ENCODE measurements at places on chromosomes 13 and 19.

GRCh38 chr13:74870865-74871264 is 611.1 kb downstream of the TBC1D4 start:
- DNase-seq, result no peak

DNA sequence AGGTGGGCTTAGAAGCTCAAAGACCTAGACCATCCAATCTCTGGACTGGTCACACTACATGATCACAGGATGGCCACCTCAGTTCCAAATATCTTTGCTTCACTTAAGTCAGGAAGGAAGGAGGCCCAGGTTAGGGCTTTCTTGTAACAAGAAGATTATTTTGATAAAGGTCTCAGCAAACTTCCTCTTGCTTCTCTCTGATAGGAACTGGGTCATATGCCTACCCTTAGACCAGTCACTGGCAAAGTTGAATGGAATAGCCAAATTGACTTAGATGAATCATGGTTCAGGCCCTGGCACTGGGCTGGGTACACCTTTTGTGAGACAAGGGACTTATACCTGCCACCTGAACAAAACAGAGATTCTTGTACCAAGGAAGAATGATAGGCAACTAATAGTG is 11.0 kb downstream of the FRY start:
- DNase-seq, result no peak

DNA sequence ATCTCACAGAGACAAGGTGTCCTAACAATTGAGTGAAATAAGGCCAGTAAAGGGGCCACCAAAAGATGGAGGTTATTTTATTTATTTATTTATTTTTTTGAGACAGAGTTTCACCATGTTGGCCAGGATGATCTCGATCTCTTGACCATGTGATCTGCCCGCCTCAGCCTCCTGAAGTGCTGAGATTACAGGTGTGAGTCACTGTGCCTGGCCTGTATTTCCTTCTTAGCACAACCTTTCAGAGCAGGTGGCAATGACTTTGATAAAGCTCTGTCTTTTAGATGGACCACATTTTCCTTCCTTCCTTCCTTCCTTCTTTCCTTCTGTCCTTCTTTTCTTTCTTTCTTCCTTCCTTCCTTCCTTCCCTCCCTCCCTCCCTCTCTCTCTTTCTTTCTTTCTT is 11.0 kb upstream of the DOCK6 start:
- DNase-seq, result no peak

DNA sequence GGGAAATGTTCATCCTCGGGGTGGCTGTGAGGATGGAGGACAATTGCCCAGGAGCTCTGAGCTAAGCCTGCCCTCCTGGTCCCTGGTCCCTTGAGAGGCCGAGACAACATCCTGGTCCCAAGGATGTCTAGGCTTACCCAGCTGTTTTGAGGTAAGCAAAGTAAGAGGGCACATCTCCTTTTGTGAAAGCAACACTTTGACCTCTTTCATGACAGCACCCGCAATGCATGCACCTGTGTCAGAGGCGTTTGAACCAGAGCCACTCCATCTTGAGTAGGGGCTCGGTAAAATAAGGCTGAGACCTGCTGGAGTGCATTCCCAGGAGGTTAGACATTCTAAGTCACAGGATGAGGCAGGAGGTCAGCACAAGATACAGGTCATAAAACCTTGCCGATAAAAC is 43.1 kb upstream of the ANKRD10 start:
- no peak for DNase-seq

GRCh38 chr19:38781058-38781457 is 7.7 kb upstream of the LGALS7 start:
- no peak for DNase-seq

DNA sequence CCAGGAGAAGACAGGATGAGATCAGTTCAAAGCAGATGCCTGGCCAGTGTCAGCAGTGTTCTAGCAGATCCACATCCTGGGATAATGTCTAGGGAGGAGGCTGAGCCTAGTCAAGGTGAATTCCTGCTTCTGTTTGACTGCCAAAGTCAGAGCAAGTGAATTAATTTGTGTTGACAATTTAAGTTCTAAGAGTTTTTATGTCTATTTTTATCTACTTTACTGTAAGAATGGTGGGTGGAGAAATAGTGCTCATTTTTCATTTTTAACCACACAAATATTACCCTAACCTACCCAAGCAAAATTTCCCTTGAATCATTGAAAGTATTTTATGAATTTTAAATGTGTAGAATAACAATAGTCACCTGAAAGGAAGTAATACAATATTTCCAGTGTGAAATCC is 207.6 kb upstream of the SLC10A2 start:
- DNase-seq, result no peak

DNA sequence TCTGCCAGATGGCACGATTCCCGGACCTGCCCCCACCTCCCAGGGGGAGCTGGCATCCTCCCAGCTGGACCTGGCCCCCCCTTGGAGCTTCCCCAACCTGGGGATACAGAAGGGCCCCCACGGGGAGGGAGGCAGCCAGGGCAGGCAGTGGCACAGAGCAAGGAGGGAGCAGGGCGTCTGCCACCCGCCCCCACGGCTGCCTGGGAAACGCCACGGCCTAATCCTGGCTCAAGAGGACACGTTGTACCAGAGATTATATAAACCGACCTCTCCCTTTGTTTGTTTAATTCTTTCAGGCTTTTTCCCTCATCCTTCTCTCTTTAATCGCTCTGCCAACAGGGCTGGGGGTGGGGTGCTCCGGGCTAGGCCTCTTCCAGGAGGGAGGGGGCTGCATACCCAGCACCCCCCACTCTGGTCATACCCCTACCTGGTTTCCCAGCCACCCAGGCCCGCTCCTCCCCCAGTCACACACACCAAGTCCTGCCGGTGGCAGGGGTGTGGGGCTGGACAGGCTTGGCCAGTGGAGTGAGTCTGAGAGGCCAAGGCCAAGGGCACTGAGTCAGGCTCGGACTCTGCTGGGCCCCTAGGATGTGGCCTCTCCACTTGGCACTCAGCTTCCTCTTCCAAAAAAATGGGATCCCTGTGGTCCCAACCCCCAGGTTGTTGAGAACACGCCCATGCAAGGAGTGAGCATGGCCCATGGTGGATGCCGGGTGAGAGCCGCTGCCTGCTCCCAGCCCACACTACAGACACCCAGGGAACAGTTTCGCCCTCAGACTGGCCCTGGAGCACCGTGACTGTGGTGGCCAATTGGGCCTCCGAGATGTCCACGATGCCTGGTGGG is 29.5 kb upstream of the NFIC start:
- no peak for DNase-seq

DNA sequence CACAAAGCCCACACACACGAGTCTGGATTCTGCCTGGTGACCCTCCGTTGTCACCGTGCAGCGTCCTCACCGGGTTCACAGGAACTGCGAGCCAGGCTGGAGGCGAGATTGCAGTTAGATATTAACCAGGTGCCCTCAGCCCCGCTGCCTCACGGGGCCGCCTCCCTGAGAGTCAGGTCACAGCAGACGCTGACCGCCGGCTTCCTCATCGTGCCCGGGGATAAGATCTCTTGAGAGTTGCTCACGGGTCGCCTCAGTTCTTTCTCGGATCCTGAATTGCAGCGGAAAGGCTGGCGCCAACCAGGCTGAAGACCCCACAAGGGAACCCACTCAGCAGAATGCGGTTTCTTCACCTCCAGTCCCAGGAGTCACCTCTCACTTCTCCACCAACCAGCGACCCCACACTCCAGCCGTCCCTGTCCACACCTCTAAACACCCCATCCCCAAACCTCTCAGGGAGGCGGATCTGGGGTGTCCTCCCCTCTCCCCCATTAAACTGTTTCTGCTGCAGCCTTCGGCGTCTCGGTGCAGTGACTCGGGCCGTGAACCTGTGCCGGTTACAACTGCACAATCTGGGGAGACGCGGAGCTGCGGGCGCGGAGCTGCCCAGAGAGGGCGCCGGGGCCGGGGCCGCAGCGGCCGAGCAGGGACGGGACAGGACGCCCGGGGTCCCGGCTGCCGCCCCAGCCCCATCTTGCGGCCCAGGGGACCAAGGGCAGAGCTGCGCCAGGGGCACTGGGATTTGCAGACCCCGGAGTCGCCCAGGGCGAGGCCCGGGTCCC is 591 bp downstream of the ZNF823 start:
- peak; percentile 6 for DNase-seq

- no peak for DNase-seq
Measured at GRCh38 chr13:80571346-80572307, 230.7 kb upstream of the SPRY2 start.

GRCh38 chr19:2887391-2887914 is 13.3 kb upstream of the ZNF57 start:
- peak; percentile 74 for DNase-seq

DNA sequence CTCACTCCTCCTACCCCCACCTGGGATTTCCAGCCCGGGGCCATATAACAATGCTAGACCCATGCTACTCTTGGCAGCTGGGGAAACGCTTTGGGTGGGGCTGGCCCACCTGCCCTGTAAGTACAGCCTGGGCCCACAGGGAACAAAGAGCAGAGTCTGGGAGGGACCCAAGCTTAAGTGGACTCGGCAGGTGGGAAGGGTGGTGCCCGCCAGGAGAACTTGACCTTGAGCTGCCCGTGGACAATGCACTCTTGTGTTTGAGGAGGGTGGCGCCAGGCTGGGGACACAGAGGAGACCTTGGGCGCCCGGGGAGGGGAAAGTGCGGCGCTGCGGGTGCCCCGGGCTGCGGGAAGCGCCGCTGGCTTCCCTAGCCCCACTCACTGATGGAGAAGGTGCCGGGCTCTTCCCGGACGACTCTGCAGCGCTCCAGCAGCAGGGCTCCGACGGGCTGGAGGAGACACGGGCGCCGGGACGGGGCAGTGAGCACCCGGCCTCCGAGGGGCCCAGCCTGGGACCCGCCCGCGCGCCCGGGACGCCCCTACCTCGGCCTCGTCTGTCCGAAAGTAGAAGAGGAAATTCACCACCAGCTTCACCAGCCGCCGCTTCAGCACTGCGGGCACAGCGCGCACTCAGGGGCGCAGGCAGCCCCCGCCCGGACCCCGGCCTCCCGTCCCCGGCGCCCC is 607 bp downstream of the PLEKHJ1 start:
- DNase-seq, result no peak

DNA sequence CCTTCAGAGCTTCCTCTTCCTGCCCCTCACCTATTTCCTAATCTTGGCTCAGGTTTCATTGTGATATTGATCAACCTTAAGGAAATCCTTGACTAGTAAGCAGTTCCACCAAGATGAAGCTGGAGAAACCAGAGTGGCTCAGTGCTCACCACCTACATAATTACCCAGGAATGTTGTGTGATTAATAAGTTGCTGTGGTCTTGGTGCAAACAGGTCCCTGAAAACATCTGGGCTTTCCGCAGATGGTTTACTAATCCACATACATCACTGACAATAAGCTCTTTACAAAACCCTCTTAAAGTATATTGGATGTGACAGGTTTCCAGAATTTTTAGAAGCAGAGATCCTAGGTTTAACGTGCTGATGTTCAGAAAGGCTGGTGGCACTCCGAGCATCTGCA is 8.6 kb upstream of the SERP2 start:
- DNase-seq, result no peak

DNA sequence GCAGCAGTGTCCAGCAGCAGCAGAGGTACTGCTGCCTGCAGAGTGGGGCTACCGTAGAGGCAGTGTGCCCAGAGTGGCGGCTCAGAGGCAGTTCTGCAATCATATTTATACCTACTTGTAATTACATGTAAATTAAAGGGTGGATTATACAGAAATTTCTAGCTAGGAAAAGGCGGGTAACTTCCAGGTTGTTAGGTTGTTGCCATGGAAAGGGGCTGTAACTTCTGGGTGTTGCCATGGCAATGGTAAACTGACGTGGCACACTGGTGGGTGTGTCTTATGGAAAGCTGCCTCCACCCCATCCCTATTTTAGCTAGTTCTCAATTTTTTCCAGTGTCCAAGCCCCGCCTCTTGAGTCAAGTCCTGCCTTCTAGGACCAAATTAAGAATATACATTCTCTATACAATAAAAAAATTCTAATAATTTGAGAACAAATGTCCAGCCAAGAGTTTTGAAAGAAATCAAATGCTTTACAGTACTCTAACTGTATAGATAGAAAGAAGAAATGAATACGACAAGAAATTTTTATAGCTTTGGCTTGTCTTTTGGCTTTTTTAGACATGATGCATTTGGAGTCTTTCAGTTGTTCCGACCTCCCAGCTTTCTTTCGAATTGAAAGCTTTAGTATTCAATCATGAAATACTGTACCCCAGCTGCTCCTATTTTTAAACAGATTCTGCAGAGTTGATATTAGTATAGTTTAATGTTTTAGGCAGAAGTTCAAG is 816.6 kb downstream of the DIAPH3 start:
- DNase-seq, result no peak

DNA sequence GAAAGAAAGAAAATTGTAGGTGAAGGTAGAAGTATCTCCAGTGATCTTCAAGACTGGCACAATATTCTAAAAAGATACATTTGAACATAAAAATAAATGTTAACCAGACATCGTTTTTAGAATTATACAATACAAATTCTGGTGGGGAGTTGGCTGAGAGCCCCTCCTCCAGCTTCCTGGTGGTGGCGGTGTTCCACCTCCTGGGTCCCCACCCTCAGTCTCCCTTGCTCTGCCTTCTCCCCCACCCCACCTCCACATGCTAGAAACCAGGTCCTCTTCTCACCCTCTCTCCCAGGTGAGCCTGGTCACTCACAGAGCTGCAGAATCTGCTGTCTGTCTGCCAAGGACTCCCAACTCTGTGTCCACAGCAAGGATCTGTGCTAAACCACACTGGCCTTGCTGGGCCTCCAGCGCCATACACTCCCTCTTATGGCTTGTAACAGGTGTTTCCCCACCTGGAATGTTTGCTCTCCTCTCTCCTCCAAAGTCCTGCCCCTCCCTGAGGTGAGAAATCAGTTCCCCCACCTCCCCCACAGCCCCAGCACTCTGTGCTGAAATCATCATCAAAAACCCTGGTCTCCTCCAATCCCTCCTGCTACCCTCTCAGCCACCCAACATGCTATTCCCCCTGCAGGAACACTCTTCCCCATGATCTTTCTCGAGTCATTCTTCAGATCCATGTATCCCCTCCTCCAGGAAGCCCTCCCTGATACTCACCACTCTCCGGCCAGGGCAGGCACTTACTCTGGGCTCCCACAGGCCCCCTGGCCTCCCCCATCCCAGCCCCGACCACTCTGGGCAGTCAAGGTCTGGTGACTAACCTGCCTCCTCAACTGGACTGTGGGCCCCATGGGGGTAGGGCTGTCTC is 20.5 kb upstream of the CYP2S1 start:
- no peak for DNase-seq

DNA sequence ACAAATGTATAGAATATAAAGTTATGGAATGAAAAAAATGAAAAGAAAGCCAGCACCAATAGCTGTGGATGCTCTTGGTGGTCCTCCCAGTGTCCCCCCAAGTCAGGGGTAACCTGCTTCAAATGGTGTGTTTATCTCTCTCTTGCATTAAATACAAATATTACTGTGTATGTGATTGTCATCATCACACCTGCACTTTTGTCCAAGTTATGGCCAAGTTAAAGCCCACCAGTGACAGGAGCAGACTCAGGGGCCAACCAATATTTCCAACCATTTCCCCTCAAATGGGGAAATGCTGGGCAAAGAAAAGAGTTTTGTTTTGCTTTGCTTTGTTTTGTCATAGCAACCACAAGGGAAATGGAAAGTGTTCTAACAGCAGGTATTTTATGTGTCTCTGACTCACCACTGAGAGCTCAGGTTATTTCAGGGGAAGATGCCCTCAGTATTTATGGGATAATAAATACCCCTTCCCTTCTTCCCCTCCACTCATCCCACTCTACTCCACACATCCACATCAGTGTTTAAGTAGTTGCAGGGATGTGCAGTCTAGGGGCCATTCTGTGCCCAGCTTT is 133.6 kb downstream of the COL4A1 start:
- DNase-seq, result no peak

- peak; percentile 54 for DNase-seq
Measured at GRCh38 chr13:30002577-30002976, 152.2 kb upstream of the UBL3 start.

- DNase-seq, result peak; percentile 53
Measured at GRCh38 chr19:10259162-10259905, 7.3 kb downstream of the MRPL4 start.
